Right lobe of liver (tissue), 6 donors: ENCODE measurements at places on chromosomes 7 and 10.
A peak's percentile ranks its signal among the peaks of the same experiment; 100 is the strongest.

- no peak for DNase-seq
Observed at GRCh38 chr10:98488669-98489430, 42.1 kb upstream of the HPS1 start.

- no peak for DNase-seq
Observed at GRCh38 chr10:115049960-115050359, 43.2 kb upstream of the ATRNL1 start.

DNA sequence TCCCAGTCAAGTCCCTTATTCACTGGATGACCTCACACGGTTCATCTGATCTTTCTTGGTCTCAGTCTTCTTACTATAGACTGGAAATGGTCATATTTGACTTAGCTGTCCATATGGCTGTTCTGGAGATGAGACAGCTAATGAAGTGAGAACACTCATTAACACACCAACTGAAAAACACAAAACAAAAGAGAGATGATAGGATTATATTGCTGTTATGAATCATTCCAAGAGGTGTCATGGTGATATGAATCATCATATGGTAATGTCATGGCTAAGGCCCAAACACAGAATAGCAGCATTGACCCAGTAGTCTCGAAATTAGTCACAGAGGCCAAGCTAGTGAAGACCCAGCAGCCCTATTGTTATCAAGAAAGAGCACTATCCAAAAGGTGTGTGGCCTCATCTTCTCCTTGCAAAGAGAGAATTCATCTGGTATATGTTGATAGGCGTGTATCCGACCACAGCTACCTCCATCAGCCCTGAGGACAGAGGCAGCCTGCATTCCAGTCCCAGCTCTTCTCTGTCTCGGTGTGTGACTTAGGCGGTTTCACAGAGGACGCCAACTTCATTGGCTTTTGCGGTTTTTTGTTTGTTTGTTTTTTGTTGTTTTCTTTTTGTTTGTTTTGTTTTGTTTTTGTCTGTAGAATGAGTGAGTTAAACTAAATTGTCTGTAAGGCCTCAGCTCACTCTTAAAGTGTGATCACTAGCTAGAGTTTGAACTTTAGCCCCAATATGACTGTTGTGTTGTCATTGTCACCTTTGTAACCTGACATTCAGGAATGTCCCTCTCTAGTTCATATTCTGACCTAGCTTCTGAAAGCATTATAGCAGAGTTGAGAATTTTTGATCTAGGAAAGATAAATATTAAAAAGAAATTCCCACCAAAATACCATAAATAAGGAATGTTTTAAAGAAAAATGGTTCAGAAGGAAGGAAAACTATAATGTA is 97.4 kb upstream of the PDCD4 start:
- DNase-seq: no peak

DNA sequence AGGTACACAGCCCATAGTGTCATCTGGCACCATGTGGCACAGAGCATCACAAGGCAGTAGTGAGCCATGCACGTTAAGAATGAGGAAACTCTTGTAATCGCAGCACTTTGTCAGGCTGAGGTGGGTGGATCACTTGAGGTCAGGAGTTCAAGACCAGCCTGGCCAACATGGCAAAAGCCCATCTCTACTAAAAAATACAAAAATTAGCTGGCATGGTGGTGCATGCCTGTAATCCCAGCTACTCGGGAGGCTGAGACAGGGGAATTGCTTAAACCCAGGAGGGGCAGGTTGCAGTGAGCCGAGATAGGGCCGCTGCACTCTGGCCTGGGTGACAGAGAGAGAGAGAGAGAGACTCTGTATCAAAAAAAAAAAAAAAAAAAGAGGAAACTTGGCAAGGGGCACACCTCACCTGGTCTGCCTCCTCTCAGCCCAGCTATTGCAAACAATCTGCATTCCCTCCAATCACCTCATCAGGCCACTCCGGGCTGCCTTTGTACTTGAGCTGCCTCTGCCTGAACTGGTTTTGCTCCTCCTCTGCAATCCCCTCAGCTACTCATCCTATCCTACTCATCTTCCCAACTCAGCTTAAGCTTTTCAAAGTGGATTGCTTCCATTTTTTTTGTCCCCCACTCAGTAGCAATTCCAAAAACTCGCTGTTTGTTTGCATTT is 46.0 kb upstream of the OPTN start:
- DNase-seq: no peak

DNA sequence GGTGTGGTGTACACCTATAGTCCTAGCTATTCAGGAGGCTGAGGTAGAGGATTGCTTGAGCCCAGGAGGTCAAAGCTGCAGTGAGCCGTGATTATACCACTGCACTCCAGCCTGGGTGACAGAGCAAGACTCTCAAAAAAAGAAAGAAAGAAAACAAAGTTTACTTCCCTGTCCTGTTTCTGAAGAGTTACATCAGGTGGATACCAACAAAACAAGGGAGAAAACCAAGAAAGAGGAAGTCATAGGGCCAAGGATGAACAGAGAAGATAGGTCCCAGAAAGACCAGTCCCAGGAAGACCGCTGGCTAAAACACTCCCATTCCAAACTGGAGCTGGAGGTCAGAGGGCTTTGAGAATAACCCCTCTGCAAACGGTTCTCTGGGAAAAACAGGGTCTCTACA is 13.5 kb downstream of the MACROH2A2 start:
- DNase-seq: no peak

DNA sequence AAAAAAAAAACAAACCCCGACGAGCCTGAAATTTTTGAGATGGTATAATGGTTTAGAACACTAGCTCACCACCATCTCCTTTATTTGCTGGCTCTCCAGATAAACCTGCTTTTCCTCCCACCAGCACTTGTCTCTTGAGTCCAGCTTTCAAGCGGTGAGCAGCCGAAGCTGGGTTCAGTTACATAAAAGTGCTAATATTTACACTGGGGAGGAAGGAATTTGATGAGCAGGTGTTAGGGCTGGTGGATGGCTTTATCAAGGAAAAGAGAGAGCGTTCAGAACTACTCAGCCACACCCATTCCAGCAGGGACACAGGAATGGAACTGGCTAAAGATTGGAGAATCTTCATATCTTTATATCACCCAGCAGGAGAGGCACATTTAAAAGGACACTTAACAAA is 6.6 kb upstream of the CALML3 start:
- DNase-seq: no peak

DNA sequence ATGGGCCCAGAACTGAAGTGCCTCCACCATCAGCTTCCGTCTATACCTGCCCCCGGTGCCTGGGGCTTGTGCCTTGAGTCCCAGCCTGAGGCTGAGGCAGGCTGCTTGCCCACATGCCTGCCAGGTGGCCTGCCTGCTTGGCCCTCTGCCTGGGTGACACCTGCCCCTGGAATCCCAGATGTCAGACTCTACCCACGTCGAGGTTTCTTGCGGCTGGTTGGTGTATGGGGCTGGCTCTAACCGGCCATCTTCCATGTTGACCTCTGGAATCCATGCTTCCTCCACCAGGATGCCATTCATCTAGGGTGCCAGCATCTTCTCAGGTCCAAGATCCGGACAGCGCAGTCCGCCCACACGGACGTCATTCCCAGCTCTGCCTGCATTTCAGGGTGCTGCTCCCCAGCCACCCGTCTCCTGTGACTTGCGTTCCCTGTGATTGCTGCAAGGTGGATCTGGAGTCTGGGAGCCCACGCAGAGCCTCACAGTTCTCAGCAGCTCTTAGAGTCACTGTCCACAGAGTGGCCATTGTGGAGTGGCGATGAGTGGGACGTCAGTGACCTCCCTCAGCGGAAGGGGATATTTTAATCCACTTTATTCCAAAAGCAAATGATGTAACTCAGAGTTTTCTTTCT is 298.1 kb downstream of the TCERG1L start:
- peak; percentile 26 for DNase-seq

DNA sequence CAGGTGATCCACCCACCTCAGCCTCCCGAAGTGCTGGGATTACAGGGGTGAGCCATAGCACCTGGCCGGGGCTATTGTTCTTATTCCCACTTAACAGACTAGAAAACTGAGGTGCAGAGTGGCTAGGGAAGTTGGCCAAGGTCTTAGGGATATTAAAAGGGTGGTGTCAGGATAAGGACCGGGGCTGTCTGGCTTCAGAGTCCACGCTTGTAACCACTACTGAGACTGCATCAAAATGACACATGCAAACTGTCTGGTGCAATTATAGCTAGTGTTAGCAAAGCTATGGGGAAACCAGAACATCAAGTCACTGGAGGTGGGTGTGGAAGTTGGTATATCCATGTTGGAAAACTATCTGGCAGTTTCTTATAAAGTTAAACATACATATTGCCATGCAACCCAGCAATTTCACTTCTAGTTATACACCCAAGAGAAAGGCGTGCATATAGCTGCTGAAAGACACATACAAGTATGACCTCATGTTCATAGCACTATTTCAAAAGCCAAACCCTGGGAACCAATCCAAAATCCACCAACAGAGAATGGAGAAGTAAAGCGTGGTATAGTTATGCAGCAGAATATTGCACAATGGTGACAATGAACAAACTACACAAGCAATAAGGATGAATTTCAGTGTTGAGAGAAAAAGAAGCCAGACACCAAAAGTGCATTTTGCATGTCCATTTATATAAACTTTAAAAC is 33.9 kb upstream of the EEPD1 start:
- no peak for DNase-seq

DNA sequence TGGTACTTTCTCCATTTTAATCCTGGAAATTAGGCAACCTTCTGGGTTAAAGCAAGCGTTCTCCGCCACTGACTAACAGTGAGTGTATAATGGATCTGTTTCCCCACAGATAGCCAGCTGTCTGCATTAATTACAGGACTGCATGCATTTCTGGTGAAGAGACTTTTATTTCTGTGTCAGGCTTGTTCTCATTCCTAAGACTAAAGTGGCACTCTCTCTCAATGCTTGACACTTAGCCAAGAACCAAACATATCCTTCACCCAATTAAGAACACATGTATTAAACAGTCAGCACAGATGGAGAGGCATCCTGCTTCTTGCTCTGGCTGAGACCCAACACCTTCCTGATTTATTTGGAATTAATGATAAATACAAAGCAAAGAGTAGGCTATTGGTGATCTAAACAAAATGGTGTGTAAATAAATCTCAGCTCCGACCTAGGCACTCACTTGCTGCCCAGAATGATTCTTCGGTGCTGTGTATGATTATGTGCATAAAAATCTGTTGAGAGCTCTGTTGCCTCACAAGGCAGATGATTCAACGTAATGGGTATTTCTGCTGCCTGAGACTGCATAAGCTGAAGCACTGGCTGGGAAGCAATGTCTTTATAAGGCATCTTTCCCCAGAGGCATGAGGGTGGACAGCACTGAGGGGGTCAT is 16.8 kb downstream of the CALU start:
- DNase-seq: no peak
